ENCODE measurements at places on chromosomes 11 and 22.

GRCh38 chr11:34575261-34575660 is 45.6 kb upstream of the EHF start:
- no peak for ATAC-seq

- no peak for ATAC-seq
These were observed 16.3 kb downstream of the SUN2 start for GRCh38 chr22:38739300-38740055.

GRCh38 chr11:16049611-16050010 is 306.7 kb downstream of the SOX6 start:
- no peak for ATAC-seq

GRCh38 chr22:19592464-19592863 is 68.3 kb upstream of the CLDN5 start:
- no peak for ATAC-seq

GRCh38 chr11:72584293-72584938 is 89.8 kb downstream of the PDE2A start:
- peak; percentile 51 for ATAC-seq

GRCh38 chr11:73542175-73542574 is 55.7 kb downstream of the FAM168A start:
- no peak for ATAC-seq

GRCh38 chr22:26670459-26670858 is 13.1 kb downstream of the MIAT start:
- ATAC-seq, result no peak

DNA sequence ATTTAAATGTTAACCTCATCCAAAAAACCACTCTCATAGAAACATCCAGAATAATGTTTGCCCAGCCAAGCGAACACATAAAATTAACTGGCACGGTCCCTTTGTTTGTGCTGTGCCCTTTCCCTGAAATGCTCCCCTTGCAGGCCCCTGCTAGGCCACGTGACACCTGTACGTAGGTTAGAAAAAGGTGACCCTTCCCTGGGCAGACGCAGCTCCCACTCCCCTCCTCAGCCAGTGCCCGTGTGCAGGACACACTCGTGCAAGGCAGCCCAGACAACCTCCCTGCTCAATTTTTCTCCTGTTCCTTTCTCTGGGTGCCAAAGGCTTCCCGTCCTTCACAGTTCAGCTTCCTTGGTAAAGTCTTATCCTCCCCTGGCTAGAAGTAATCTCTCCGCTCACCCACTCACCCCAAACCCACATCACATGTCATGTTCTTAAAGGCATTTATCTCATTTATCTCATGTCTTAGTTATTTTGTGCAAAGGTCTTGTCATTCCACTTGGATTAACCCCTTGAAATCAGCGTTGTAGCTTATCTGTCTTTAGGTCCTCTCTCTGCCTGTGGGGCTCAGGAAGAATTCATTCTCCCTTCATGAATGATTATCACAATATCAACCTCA is 20.7 kb downstream of the FAM83F start:
- ATAC-seq, result no peak

DNA sequence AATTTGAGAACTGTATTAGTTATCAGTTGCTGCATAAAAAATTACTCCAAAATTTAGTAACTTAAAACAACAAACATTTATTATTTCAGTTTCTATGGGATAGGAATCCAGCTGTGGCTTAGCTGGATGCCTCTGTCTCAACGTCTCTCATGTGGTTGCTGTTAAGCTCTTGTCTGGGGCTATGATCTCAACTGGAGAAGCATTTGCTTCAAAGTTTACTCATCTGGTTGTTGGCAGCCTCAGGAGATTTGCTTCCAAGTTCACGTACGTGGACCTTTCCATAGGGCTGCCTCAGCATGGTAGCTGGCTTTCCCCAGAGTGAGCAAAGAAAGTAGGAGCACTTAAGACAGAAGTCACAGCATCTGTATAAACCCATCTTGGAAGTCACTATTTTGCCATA is 144.9 kb upstream of the SESN3 start:
- ATAC-seq, result no peak

DNA sequence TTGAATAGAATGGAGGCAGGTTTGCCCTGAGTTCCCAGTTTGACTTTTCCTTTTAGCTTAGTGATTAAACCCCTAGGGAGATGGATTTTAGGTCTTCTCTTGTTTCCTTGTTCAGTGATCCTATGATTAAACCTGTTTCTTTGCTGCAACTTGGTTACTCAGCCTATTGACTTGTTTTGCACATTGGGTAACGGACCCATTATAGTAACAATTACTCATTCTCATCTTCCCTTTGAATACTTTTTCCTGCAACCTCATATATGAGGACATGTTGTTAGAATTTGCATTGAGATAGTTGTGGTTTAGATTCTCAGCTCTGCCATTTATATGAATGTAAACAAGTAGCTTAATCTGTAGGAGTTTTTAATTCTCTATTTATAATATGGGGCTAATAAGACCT is 489.2 kb upstream of the CNTN5 start:
- ATAC-seq, result no peak

GRCh38 chr22:44329179-44329796 is 16.5 kb upstream of the SHISAL1 start:
- no peak for ATAC-seq

DNA sequence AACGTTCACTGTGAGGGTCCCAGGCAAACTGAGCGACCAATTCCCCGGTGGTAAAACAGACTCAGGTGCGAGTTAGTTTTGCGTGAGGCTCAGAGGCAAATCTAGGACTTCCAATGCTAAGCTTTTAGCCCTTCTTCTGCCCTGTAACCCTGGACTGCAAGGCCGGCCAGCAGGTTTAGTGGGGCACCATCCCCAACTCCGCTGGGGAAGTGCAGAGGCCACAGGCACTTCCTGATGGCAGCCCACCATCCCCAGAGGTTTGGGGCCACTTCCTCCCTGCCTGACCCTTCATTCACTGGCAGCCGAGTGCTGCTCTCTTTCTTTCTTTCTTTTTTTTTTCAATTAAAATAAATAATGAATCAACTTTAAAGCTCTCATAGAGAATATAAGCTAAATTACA is 124.6 kb upstream of the B3GAT1 start:
- ATAC-seq, result no peak

DNA sequence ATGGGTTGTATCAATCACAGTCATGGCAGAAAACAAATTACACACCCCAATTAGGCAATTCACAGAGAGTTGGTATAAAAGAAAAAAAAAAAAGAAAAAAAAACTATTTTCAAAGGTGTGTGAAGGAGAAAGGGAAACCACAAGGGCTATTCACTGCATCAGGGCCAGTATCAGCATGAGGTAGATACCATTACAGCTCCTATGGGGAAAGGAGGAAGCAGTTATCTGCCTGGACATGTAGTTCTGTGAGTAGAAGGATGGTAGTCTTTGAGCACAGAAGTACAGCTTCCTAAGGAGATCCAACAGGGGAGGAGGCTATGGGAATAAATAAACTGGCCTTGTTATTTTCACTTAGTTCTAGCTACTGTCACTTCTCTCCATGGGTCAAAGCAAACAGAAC is 746.1 kb downstream of the LUZP2 start:
- no peak for ATAC-seq

- ATAC-seq, result no peak
These were observed 35.9 kb upstream of the PDE3B start for GRCh38 chr11:14607713-14608112.

DNA sequence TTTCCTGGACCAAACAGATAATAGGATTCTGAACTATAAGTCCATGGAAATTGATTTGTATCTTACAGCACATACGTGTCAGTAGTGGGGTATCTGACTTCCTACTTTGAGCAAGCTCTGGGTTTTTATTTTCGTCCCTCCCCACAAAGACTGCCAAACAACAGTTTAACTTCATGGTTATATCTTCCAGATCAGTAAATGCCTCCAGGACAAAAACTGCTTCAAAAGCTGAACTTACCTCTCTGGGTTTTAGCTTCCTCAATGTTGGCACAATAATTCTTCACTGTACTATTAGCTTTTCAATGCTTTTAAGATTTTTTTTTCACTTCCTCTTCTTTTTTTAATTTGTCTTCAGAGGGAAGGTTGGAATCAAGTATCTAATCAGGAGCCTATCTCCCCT is 4.2 kb upstream of the DPF2 start:
- no peak for ATAC-seq

DNA sequence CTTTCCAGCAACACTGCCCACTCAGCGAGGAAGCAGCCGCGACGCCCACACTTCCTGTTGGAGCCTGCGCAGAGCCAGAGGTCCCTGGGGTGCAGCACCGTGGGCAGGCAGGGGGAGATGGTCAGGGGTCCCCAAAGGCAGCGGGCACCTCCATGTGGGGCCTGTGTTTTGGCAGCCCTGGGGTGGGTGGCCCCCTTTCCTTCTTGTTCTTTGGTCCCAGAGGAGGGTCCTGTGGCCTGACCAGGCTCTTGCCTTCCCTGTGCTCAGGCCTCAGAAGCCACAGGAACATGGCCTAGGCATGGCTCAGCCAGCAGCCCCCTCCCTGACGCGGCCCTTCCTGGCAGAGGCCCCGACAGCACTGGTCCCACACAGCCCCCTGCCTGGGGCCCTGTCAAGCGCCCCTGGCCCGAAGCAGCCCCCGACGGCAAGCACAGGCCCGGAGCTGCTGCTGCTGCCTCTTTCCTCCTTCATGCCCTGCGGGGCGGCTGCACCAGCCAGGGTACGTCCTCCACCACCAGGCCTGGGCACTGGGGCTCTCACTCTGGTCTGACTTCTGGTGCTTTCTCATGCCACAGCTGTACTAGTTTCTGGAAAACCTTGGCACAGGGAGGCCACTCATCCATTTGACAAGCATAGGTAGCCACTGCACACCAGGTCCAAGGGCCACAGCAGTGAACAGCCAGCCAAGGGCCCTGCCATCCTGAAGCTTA is 47.1 kb downstream of the PISD start:
- no peak for ATAC-seq

GRCh38 chr11:117580866-117581265 is 216.2 kb downstream of the DSCAML1 start:
- no peak for ATAC-seq

- no peak for ATAC-seq
These were observed 205.2 kb downstream of the SOX6 start for GRCh38 chr11:16151138-16151537.

- no peak for ATAC-seq
These were observed 34.7 kb downstream of the ALG9 start for GRCh38 chr11:111836721-111837120.

- no peak for ATAC-seq
These were observed 21.2 kb upstream of the FEZ1 start for GRCh38 chr11:125517116-125517770.

DNA sequence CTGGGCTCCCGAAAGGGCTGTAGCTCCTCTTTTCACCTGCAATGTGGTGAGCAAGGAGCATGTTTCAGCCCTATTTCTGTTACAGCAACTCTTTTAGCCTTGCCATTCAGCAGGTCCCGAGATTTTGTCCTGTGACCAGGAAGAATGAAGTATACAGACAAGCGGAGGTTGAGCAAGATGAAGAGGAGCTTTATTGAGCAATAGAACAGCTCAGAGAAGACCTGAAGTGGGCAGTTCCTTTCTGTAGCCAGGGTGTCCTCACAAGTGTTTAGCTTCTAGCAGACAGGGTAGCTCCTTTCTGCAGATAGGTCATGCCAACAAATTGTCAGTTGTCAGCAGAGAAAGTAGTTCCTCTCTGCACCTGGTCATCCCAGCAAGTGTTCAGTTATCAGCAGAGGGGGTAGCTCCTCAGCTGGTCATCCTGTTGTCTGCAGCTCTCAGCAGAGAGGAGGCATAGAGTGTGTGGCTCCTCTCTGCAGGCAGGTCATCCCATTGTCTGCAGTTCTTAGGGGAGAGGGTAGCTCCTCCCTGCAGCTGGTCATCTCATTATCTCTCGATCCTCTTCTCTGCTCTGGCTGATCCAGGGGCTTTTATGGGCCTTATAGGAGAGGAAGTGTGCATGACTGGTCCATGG is 5.4 kb upstream of the OR56A4 start:
- no peak for ATAC-seq

DNA sequence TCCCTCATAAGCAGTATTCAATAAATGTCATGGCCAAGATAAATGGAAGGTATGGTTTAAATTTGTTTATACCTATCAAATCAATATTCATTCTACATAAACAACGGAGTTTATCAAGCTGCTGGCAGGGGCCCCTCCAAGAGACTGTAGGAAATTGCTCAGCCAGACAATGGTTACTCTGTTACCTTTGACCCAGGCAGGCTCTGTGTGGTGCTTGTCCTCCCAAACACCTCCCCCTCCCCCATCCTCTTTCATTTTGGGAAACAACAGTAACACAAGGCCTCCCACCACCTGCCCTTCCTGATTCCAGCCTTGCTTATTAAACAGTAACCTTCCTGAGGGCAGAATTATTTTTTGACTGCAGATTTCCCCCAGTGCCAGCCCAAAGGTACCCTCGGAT is 10.5 kb upstream of the ZBTB16 start:
- no peak for ATAC-seq

DNA sequence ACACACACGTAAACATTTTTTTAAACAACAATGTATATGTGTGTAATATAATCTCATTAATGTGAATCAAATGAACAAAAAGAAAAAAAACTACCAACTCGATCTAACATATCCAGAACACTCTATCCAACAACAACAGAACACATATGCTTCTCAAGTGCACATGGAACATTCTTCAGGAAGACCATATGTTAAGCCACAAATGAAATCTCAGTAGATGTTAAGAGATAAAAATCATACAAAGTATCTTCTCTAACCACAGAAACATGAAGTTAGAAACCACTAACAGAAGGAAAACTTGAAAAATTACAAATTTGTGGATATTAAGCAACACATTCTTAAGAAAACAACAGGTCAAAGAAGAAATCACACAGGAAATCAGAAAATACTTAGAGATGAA is 25.5 kb upstream of the TMEM45B start:
- ATAC-seq, result no peak

- ATAC-seq, result no peak
These were observed 3.3 kb downstream of the ARL14EP start for GRCh38 chr11:30326114-30326778.

DNA sequence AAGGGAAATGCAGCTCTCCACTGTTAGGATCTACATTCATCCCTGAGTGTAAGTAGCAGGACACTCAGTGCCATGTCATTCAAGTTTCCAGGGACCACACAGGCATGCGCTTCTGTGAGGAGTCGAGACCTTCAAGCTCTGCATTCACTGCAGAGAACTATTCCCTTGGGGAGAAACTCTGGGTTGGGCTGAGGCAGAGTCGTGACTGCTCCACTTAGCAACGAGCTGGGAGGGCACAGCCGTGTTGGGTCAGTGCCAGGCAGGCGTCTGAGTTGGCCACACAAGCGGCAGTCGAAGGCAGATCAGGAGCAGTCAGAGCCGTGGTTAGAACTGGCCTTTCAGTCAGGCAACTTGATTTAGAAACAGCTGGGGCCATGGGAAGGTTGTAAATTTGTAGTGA is 14.7 kb downstream of the MPEG1 start:
- no peak for ATAC-seq

- ATAC-seq, result no peak
These were observed 7.7 kb downstream of the MUC5AC start for GRCh38 chr11:1165256-1166041.

GRCh38 chr11:67282155-67282875 is 6.8 kb upstream of the ANKRD13D start:
- ATAC-seq, result no peak

- no peak for ATAC-seq
These were observed 8.2 kb upstream of the PARVG start for GRCh38 chr22:44172370-44173108.

DNA sequence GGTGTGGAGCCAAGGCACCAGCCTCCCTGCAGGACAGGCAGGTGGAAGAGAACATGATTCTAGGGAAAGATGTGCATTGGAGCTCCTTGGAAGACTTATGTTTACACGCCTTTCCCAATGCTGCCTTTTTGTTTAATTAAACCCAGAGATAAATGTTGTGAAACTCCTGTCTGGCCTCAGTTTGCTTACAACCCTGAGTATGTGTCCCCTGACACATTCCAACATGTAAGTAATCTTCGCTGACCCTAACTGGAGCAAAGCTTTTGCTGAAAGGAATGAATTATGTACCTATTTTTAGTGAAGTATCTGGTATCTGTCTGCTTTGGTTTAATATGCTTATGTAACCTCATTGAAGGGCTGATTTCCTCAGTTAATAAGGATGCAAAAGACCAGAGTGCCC is 56.7 kb downstream of the APIP start:
- no peak for ATAC-seq
